Caco-2 (cell line): ENCODE measurements at places on chromosomes 16 and 17. TPM values are rescaled to one million over a fixed set of nuclear protein-coding genes. Genes with fewer than 3 reads are reported as not detected.

- H3K27ac ChIP-seq = peak overlapping the region; percentile 69
- H3K27me3 ChIP-seq = no peaks in the 10 kb centered on the region
- H3K36me3 ChIP-seq = no peaks in the 10 kb centered on the region
- no peak overlapping the region for H3K4me3 ChIP-seq
These were observed 10.3 kb downstream of the CDRT4 start for GRCh38 chr17:15456972-15457722.

DNA sequence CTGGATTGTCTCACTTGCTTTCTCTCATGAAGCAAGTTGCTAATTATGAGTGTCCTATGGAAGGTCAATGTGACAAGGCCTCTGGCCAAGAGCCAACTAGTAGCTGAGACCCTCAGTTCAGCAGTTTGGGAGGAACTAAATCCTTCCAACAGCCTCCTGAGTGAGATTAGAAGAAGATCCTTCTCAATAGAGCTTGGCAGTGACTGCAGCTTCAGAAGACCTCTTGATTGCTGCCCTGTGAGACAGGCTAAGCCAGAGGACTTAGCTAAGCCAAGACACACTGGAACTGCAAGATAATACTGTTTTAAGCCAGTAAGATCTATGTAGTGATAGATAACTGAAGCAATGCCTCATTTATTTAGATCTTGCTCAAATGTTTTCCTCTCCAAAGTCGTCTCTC lies 34.3 kb downstream of the PCTP start:
- DNase-seq = no peak
- H3K4me1 ChIP-seq = no peaks in the 10 kb centered on the region
- H3K4me3 ChIP-seq = no peak overlapping the region
- no peaks in the 10 kb centered on the region for H3K27me3 ChIP-seq
- H3K27ac ChIP-seq = no peak overlapping the region

DNA sequence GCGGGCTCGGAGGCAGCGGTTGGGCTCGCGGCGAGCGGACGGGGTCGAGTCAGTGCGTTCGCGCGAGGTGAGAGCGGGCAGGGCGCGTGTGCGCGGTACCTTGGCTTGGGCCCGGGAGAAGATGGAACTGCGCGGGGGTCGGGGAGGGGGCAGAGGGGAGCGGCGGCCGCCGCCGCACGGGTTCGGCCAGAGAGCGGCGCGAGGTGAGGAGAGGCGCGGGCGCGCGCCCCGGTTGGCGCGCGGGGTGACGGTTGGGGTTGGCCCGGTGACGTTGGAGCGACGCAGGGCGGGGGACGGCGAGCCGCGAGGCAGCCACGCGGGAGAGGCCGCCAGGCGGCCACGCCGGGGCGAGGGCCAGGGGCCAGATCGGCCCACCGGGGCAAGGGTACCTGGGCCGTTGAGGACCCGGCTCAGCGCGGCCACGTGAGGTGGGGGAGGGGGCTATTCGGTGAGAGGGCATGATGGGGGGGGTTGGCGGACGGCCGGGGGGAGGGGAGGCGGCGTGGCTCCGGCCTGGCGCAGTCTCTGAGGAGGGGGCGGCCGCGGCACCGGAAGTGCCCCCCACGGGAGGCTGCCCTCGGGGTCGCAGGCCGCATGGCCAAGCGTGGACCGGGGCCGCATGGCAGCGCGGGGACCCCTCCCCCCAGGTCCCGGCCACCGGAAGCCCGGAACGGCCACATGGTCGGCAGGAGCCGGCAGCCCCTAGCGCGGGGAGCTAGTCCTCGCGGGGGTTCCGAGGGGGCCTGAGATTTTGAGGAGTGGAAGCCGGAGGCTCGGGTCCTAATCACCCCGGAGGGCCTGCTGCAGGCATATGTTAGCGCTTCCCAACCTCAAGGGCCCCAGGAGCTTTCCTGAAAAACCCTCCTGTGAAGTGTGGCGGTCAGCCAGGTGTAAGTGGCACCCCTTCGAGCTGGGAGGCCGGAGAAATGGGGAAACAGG lies 527 bp downstream of the EIF5A start:
- H3K36me3 ChIP-seq = peaks cover 5% of the 10 kb centered on the region
- no peaks in the 10 kb centered on the region for H3K27me3 ChIP-seq
- H3K27ac ChIP-seq = peak overlapping the region; percentile 93
- no peaks in the 10 kb centered on the region; the same call in 1 of the 2 replicates for H3K4me1 ChIP-seq
- peak overlapping the region; percentile 71 for H3K4me3 ChIP-seq

DNA sequence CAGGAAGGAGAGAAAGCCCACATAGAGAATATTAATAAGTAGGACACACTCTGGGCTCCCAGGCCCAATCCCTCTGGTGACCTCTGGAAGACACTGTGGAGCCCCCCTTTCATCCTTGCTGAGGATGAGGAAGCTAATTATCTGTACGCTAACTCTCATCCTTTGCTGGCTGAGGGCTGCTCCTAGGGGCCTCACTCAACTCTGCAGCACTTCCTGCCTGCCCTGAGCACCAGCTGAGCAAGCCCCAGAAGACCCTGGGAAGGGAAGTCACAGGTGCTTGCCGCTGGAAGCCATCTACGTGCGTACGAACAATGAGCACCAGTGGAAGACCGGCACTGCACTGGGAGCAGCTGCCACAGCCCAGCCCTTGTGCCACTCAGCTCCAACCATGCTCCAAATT lies 145.8 kb upstream of the CDH5 start:
- H3K4me1 ChIP-seq = no peaks in the 10 kb centered on the region
- DNase-seq = no peak
- no peaks in the 10 kb centered on the region; the same call in 1 of the 2 replicates for H3K27me3 ChIP-seq
- H3K4me3 ChIP-seq = no peak overlapping the region
- no peak overlapping the region for H3K27ac ChIP-seq

GRCh38 chr16:35516971-35517370 lies 2057.6 kb downstream of the TP53TG3F start:
- no peak overlapping the region for H3K4me3 ChIP-seq
- H3K27me3 ChIP-seq = no peaks in the 10 kb centered on the region
- H3K27ac ChIP-seq = no peak overlapping the region
- DNase-seq = no peak

GRCh38 chr17:67379251-67379630 lies 2.2 kb downstream of the PITPNC1 start:
- DNase-seq = no peak
- peak overlapping the region; percentile 81 for H3K4me3 ChIP-seq
- no peaks in the 10 kb centered on the region for H3K36me3 ChIP-seq
- no peaks in the 10 kb centered on the region for H3K27me3 ChIP-seq

DNA sequence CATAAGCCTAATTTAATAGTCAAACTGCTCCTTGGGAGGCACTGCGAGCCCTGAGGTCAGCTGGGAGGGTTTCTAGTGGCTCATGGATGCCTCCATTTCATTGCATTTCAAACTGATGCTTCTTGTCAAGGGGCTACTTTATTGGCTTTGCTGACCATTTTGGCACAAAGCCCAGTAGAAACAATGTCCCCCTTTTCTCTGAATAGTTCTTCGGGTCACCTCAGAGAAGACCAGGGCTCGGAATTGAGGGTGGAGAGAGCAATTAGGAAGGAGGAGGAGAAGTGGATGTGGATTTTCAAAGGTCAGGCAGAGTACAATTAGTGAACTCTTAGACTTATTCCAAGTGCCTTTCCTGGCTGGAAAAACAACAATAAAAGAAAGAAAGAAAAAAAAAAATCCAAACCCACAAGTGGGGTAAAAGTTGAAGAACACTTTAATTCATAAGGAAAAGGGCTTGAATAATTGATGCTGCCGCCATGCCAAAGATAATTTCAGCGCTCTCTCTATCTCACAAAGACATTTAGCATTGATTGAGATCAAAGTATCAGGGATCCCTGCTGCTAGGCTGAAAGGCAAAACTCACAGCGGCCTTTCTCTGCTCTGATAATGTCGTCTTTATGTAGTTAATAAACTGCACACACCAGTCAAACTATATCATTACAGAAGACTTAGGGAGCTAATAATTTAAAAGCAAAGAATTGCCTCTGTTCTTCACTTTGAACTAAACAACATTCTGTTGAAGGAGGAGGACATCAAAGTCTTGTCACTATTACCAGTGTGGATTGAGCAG lies 122.7 kb downstream of the RGS9 start:
- no peaks in the 10 kb centered on the region for H3K4me1 ChIP-seq
- H3K27ac ChIP-seq = no peak overlapping the region
- DNase-seq = no peak
- H3K4me3 ChIP-seq = no peak overlapping the region
- no peaks in the 10 kb centered on the region for H3K36me3 ChIP-seq

DNA sequence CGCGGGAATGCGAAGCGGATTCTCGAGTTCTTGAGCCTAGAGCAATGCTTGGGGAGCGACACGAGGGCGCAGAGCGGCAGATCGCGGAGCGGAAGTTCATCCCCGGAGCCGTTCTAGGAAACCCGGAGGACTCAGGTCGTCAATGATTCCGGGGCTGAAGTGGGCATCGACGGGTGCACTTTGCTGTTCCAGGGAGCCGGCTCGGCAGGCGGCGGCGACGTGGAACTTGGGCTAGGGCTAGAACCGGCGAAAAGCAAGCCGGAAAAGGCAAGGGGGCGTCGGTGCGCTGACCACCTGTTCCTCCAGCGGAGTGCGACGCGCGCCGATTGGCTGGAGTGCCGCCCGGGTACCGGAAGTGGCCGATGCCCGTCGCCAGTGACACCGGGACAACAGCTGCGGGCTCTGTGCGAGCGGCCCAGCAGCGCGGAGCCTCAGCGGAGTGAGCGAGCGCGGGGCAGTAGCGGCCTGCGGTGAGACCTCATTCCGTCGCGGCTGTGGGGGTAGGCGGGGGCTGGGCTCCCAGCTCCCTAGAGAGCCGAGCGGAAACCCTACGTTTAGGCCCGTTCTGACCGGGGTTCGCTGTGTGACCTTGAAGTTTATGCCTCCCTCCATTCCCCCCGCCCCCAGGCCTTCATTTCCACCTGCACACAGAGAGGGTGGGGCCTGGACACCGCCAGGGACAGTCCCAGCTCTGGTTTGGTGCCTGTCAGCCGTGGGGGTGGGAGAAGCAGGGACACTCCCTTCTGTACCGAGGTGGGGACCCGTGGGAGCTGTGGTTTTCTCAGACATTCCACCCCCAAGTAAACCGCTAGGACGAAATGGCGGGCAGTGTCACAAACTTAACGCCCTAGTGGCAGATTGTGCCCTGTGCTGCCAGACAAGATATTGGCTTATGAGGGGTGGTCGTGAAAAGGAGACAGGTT lies at the start of gene ZFP3:
ZFP3 (plus strand) TSS at position 362 of the 923 bp plus-strand sequence. CDS start 13,038 bp downstream, outside the sequence.
- H3K4me3 ChIP-seq = peak within 1 kb of the TSS; percentile 74
- H3K27me3 ChIP-seq = no peaks in the 10 kb centered on the region
- H3K27ac ChIP-seq = peak within 1 kb of the TSS; percentile 95
- peak; percentile 85 for DNase-seq

DNA sequence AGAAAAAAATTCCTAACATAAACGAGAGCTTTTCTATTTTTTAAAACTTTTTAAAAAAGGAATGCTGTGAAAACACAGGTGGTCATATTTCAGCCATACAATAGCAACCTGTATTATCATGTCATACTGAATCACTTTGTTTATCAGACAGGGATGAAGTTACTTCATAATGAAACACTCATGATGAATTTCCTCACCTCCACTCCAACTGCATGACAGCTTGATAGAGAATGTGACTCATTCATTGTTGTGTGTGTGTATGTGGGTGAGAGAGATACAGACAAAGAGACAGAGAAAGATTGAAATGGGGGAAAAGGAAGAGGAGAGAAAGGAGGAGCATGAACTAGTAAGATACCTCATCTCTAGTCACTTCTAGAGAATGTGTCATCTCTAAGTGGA lies 109.0 kb downstream of the SYCE1L start:
- no peak overlapping the region for H3K27ac ChIP-seq
- H3K4me1 ChIP-seq = peaks cover 41% of the 10 kb centered on the region
- no peak overlapping the region for H3K4me3 ChIP-seq
- no peaks in the 10 kb centered on the region for H3K36me3 ChIP-seq

DNA sequence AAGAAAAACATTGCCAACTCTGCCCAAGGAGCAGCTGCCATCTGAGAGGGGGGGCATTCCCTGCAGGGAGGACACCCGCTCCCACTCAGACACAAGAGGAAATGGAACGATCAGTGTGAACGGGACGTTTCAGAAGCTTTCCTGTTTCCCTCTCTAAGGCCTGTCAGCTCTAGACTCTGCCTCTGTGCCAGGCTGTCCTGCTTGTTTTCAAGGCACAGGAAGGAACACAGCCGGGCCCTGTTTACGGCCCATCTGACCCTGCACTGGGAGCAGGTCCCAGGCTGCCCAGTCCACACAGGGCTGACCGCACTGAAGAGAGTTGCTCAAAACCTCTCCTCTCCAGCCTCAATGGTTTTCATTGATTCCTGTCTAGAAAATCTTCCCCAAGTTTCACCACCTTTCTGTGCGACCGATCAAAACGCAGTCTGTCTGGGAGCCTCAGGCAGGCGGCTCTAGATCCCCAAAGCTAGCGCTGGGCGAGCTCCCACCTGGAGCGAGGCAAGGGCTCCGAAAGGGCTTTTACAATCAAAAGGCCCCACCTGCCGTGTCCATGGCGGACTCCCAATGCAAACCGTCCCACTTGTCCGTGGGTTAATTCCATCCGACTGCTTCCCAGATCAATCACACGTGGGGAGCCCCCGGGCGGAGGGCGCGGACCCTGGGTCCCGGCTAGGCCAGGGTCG lies 1.5 kb downstream of the PIEZO1 start:
- H3K27ac ChIP-seq = peak overlapping the region; percentile 43
- peak overlapping the region; percentile 93 for H3K4me3 ChIP-seq
- no peaks in the 10 kb centered on the region for H3K27me3 ChIP-seq
- H3K36me3 ChIP-seq = no peaks in the 10 kb centered on the region
- DNase-seq = no peak

DNA sequence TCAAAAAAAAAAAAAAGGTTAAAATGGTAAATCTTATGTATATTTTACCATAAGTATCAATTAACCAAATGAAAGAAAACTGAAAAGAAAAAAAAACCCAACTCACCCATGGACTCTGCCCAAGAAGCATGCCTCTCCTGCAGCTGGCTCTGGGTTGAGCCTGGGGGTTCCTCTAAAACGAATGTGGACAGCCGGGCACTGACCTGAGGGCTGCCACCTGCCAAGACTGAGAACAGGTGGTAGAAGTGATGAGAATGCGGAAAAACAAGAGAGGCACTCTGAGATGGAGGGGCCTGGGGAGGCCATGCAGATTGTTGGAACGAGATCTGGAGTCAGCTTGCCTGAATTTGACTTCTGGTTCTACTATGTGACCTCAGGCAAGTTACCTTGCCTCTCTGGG lies 85.5 kb upstream of the MSI2 start:
- H3K36me3 ChIP-seq = no peaks in the 10 kb centered on the region
- no peak overlapping the region for H3K27ac ChIP-seq
- H3K4me1 ChIP-seq = 0 out of 2 replicates have a peak, but pooled peaks cover 4% of the 10 kb centered on the region
- DNase-seq = no peak

GRCh38 chr17:56897646-56898424 lies 16.0 kb downstream of the TRIM25 start:
- H3K36me3 ChIP-seq = peaks cover 13% of the 10 kb centered on the region
- DNase-seq = no peak
- peak overlapping the region; percentile 40 for H3K27ac ChIP-seq
- no peak overlapping the region for H3K4me3 ChIP-seq

MT1G gene
- total RNA-seq = not detected in 2 replicates

CES5A gene
- total RNA-seq = not detected in 2 replicates

NAA60 gene
- total RNA-seq = 84.9 and 92.8 TPM in 2 replicates

MPV17L gene
- total RNA-seq = 3.7 and 4.6 TPM in 2 replicates

ARL17B gene
- 36.1 and 41.1 TPM in 2 replicates for total RNA-seq
